ENCODE measurements at places on chromosomes 1 and 21. TPM values are rescaled to one million over a fixed set of nuclear protein-coding genes. Genes with fewer than 3 reads are reported as not detected.

DNA sequence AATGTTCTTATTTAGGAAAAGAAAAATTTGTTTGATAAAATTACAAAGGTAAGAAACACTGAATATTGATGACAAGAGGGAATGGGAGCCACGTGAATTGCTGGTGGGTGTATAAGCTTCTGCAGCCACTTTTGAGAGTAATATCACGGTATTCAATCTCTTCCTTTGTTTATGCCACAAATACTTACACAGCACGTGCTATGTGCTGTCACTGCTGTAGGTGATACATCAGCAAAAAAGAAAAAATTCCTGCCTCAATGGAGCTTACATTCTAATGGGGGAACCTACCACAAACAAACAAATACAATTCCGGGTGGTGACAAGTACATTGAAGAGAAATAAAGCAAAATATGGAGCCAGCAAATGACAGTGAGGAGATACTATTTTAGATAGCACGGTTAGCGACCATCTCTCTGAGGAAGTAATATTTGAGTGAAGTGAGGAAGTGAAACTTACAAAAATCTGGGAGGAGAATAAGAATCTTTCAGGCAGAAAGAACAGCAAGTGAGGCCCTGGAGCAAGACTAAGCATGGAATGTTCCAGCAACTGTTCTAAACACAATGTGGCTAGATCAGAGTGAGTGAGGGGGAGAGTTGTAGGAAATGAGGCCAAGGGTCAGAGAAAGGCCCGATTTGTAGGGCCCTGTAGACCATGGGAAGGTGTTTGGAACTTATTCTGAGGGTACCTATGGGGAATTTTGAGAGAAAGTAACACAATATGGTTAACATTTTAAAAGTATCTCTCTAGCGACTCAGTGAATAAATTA lies 2.6 kb upstream of the FCRLB start:
- H3K4me1 ChIP-seq: peaks cover 17% of the 10 kb centered on the region
- H3K4me3 ChIP-seq: no peak overlapping the region
- DNase-seq: no peak
- H3K27ac ChIP-seq: no peak overlapping the region

DNA sequence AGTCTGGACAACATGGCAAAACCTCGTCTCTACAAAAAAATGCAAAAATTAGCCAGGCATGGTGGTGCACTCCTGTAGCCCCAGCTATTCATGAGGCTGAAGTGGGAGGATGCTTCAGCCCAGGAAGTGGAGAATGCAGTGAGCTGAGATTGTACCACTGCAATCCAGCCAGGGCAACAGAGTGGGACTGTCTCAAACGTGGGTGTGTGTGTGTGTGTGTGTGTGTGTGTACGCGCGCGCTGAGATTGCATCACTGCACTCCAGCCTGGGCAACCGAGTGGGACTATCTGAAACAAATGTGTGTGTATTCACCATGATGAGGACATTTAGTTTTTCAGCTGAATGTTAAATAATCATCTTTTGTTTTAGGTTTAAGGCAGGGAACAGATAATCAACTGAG lies 21.1 kb downstream of the USP1 start:
- H3K4me3 ChIP-seq: no peak overlapping the region
- peaks cover 23% of the 10 kb centered on the region for H3K36me3 ChIP-seq
- H3K27ac ChIP-seq: no peak overlapping the region
- no peaks in the 10 kb centered on the region for H3K27me3 ChIP-seq
- no peaks in the 10 kb centered on the region for H3K4me1 ChIP-seq

IQGAP3 gene
- total RNA-seq: 3.5 TPM

DNA sequence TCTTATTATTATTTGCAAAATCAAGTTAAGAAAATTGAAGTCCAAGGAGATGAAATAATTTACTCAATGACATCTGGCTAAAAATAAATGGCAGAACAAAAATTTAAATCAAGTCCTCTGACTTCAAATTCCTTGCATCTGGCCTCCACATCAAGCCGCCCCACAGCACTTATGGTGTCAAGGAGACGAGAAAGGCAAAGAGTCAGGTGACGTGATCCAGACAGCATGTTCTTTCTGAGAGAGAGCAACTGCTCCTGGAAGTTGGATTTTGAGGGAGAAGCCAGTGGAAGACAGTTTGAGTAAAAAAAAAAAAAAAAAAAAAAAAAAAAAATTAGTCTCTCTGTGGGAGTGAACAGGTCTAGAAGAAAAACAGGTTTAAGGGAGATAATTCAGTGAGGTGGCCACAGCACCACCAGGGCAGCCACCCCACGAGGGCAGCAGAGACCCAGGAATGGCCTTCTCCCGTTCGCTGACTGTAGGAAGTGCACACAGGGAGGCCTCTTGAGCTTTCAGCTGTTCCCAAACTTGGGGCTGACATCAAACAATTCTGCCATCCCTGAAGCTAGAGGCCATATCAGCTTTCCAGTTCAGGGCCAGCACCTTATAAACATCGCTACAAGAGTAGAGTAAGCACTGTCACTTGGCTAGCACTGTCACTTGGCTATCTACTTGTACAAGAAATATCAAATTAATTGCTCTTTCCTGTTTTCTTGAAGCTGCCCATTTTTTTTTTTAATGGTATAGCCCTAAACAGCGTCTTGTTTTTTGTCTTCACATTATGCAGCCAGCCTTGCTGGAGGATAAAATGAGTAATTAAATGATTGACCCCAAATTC lies 7.8 kb downstream of the C1orf162 start:
- no peaks in the 10 kb centered on the region for H3K36me3 ChIP-seq
- H3K27ac ChIP-seq: no peak overlapping the region
- H3K4me1 ChIP-seq: peaks cover 6% of the 10 kb centered on the region
- no peak overlapping the region for H3K4me3 ChIP-seq

- no peaks in the 10 kb centered on the region for H3K27me3 ChIP-seq
- H3K4me1 ChIP-seq: no peaks in the 10 kb centered on the region
- H3K4me3 ChIP-seq: no peak overlapping the region
- peak; percentile 99 for DNase-seq
These were observed 10.7 kb downstream of the CLCNKA start for GRCh38 chr1:16032388-16033102.

DNA sequence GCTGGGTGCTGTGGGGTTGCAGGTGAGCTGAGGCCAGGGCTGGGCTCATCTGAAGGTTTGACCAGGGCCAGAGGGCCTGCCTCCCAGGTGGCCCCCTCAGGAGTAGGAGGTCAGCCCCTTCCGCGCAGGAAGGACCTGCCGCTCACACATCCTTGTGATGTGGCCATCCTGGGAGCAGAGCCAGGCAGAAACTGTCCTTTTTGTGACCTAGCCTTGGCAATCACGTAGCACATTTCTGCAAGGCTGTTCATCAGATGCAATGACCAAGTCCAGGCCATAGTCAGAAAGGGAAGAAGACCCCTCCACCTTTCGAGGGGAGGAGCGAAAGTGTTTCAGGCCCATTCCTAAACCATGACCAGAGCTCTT lies 55.5 kb upstream of the TRAPPC10 start:
- DNase-seq: no peak
- no peak overlapping the region for H3K27ac ChIP-seq
- peaks cover 9% of the 10 kb centered on the region for H3K4me1 ChIP-seq
- H3K36me3 ChIP-seq: peaks cover 18% of the 10 kb centered on the region

DNA sequence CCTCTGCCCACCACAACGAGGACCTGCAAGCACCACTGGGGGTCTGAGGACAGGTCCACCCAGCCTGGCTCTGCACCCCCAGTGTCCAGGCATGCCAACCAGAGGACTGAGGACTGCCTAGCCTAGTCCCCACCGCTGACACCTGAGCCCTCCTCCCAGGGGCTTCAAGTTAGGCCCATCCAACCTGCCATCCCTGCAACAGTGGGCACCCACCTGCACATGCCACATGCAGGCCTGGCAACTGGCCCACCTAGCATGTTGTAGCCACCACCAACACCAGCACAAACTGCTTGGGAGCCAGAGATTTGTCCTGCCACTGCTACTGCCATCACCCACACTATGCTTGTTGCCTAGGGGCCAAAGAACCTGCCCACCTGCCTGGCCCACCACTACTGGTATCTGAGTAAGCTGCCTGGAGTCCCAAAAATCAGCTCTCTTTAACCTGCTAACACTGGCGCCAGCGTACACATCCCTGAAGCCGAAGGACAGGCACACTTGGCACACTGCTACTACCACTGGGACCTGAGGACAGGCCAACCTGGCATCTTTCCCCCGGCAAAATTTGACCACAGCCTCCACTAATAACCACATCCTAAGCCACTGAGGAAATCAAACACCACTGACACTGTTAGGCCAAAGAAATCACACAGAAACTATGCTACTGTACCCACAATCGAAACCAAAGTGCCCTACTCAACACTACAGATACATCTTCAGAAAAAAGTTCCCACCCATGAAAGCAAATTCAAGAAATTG lies 61.5 kb downstream of the PSMG1 start:
- no peaks in the 10 kb centered on the region for H3K36me3 ChIP-seq
- no peaks in the 10 kb centered on the region for H3K4me1 ChIP-seq
- no peak for DNase-seq
- no peak overlapping the region for H3K27ac ChIP-seq
- peaks cover 11% of the 10 kb centered on the region for H3K27me3 ChIP-seq

- H3K27me3 ChIP-seq: no peaks in the 10 kb centered on the region
- no peaks in the 10 kb centered on the region for H3K36me3 ChIP-seq
- H3K4me3 ChIP-seq: no peak overlapping the region
- DNase-seq: no peak
These were observed 187.9 kb downstream of the DAB1 start for GRCh38 chr1:57235730-57236510.

GRCh38 chr1:247357781-247358211 lies 26.1 kb upstream of the ZNF496 start:
- peak overlapping the region; percentile 79 for H3K27ac ChIP-seq
- H3K4me1 ChIP-seq: peaks cover 49% of the 10 kb centered on the region
- H3K36me3 ChIP-seq: no peaks in the 10 kb centered on the region
- H3K4me3 ChIP-seq: no peak overlapping the region
- H3K27me3 ChIP-seq: no peaks in the 10 kb centered on the region

- H3K36me3 ChIP-seq: peaks cover 9% of the 10 kb centered on the region
- no peak overlapping the region for H3K4me3 ChIP-seq
- H3K4me1 ChIP-seq: no peaks in the 10 kb centered on the region
- no peak overlapping the region for H3K27ac ChIP-seq
These were observed 87.7 kb downstream of the INTS7 start for GRCh38 chr1:211947396-211948295.

GRCh38 chr1:43947061-43947873 lies 517 bp downstream of the IPO13 start:
- H3K27ac ChIP-seq: peak overlapping the region; percentile 97
- peaks cover 11% of the 10 kb centered on the region for H3K36me3 ChIP-seq
- peak; percentile 83 for DNase-seq
- peaks cover 23% of the 10 kb centered on the region for H3K4me1 ChIP-seq
- no peaks in the 10 kb centered on the region for H3K27me3 ChIP-seq

PTPRC gene
- under 0.01 TPM for total RNA-seq

DPT gene
- total RNA-seq: 2.4 TPM

DNA sequence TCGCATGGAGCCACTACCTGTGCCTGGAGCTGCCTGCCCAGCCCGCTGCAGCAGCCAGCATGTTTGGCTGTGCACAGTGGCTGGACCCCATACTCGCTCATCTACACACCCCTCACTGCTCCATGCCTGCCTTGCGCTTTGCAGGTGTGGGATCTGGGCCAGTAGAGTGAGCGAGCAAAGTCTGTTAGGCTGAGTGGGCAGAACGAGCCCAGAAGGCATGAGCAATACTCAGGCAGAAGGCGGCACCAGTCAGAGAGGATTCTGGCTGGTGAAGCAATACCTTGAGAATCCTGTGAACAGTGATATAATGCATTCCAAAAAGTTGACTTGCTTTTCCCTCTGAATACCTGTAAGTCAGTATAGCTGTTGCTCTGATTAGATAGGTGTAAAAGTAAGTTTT lies 816.4 kb downstream of the KCNT2 start:
- no peaks in the 10 kb centered on the region for H3K36me3 ChIP-seq
- no peak overlapping the region for H3K27ac ChIP-seq
- no peaks in the 10 kb centered on the region for H3K4me1 ChIP-seq
- no peak overlapping the region for H3K4me3 ChIP-seq

GRCh38 chr21:31752352-31752751 lies 20.4 kb upstream of the SCAF4 start:
- H3K27ac ChIP-seq: no peak overlapping the region

DNA sequence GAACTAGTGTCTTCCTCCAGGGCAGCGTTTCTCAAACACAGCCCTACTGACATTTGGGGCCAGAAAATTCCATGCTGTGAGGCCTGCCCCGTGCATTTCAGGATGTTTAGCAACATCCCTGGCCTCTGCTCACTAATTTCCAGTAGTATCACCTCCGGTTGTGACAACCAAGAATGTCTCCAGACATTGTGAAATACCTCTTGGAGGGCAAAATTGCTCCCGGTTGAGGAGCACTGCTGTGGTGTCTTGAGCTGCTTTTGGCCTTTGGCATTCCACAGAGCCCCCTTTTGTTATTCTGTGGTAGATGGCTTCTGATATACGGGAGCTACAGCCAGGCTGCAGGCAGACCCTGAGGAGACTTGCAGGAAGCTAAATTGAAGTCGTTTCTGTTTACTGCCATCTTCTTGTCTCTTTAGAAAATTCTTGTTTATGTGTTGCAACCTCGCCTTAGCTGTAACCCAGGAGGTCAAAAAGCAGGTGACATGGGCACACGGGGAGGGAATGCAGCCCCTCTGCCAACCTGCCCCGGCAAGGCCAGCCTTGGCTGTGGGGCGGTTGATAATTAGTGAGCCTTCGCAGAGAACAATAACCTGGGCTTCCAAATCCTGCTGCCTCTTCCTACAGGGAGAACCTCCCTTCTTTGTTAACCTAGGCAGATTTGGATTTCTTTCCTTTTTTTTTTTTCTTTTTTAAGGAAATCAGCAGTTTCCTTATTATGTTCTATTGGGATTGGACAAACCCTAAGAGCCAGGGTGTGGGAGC lies 74.7 kb upstream of the AKT3 start:
- no peak overlapping the region for H3K4me3 ChIP-seq
- no peak for DNase-seq
- no peaks in the 10 kb centered on the region for H3K36me3 ChIP-seq
- peak overlapping the region; percentile 82 for H3K27ac ChIP-seq
- H3K27me3 ChIP-seq: no peaks in the 10 kb centered on the region
- H3K4me1 ChIP-seq: peaks cover 40% of the 10 kb centered on the region

GRCh38 chr1:201559679-201560162 lies 20.8 kb downstream of the NAV1 start:
- peaks cover 11% of the 10 kb centered on the region for H3K36me3 ChIP-seq
- no peak overlapping the region for H3K4me3 ChIP-seq
- H3K27ac ChIP-seq: peak overlapping the region; percentile 96
- H3K27me3 ChIP-seq: no peaks in the 10 kb centered on the region
- peak; percentile 92 for DNase-seq

LRRC8B gene
- 1.4 TPM for total RNA-seq

TSPAN2 gene
- total RNA-seq: 2.1 TPM

- H3K27me3 ChIP-seq: no peaks in the 10 kb centered on the region
- no peak overlapping the region for H3K4me3 ChIP-seq
- H3K36me3 ChIP-seq: no peaks in the 10 kb centered on the region
These were observed 52.1 kb downstream of the ZSCAN20 start for GRCh38 chr1:33524586-33524985.

MX2 gene
- 12.4 TPM for total RNA-seq

DNA sequence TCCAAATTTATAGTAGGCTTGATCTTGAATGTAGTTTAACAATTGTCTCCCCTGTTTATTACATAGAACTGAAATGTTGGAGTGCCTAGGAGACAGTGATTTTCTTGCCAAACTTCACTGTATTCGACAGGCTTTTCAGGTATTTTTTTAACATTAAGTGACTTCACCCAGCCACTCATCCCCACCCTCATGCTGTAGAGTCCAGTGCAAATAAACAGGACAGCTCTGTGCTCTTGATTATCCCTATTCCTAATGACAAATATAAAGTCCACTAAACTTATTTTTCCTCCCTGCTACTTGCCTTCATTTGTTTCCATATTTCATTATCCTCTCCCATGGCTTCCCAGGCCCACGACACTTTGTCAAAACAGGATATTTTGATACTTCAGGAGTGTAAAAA lies 29.2 kb upstream of the NEXN start:
- H3K27me3 ChIP-seq: no peaks in the 10 kb centered on the region
- no peak overlapping the region for H3K27ac ChIP-seq
- no peak overlapping the region for H3K4me3 ChIP-seq
- no peaks in the 10 kb centered on the region for H3K4me1 ChIP-seq
- H3K36me3 ChIP-seq: no peaks in the 10 kb centered on the region
